ENCODE measurements at places on chromosomes 3 and 15.
A peak's percentile ranks its signal among the peaks of the same experiment; 100 is the strongest.

DNA sequence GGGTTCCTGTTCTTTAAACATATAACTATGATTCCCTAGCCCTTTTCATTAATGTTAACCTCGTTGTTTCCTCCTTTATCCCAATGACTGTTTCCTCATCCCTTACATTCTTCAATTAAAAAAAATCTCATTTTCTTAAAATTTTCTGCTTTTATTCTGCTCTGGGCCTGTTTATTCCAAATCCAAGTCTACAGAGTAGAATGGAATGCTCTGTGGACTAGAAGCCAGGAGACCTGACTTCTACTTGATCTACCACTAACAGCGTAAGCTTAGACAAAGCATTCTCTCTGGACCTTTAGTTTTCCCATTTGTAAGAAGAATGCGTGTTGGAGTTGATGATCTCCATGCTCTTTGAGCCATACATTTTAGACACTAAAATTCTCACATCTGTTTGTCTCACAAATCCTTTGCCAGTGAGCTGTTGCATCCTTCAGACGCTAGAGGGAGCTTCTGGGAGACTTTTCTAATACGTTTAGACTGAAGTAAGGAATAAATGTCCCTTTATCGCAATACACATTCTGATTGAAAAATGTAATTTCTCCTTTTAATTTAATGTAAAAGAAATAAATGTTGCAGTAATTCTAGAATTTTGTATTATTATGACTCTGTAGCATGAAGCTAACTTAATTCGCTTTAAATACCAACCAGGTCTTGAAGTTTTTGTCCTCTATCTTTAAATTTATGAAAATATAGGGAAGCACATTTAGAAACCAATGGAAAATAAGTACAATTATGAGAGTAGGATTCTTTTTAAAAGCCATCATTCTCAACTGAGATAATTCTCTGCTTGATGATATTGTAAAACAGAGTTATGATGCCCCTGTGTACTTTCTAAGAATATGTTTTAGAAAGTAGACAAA lies 21.7 kb upstream of the GMNC start:
- peak; percentile 27 for DNase-seq

DNA sequence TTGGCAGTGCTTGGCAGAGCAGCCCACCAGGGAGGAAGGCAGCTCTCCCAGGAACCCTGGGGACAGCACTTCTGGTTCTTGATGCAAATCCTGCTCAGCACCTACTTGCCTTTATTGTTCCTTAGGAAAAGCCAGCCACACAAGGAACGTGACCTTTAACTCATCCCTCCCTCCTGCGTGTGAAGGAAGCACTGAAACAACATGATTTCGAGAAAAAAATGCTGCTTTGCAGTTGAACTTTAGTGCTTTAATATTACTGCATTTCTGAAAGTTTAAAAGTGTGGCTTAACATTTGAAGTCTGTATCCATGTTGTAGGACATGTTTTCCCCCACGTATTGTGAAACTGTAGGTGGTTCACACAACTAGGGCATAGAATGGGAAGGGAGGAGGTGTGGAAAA lies 50.4 kb upstream of the CTNNB1 start:
- no peak for DNase-seq

DNA sequence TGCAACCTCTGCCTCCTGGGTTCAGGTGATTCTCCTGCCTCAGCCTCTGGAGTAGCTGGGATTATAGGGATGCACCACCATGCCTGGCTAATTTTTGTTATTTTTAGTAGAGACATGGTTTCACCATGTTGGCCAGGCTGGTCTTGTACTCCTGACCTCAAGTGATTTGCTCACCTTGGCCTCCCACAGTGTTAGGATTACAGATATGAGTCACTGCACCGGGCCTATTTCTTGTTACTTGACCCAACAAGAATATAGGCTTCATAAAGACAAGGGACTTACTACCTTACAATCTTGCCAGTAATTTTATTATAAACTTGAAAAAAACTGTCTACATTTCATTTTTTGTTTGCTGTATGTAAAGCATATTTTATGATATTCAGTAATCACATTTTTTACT lies 21.4 kb upstream of the ZBTB47 start:
- DNase-seq = no peak

- no peak for DNase-seq
These were observed 286.7 kb upstream of the TGFBR2 start for GRCh38 chr3:30319713-30320112.

- DNase-seq = no peak
These were observed 77.3 kb downstream of the MBNL1 start for GRCh38 chr3:152346058-152346457.

Measured in NCI-H1417 treated with DMSO at 0.1 percent for 48 hours (cell line).